ENCODE measurements at places on chromosomes 13 and 19.
A peak's percentile ranks its signal among the peaks of the same experiment; 100 is the strongest.

DNA sequence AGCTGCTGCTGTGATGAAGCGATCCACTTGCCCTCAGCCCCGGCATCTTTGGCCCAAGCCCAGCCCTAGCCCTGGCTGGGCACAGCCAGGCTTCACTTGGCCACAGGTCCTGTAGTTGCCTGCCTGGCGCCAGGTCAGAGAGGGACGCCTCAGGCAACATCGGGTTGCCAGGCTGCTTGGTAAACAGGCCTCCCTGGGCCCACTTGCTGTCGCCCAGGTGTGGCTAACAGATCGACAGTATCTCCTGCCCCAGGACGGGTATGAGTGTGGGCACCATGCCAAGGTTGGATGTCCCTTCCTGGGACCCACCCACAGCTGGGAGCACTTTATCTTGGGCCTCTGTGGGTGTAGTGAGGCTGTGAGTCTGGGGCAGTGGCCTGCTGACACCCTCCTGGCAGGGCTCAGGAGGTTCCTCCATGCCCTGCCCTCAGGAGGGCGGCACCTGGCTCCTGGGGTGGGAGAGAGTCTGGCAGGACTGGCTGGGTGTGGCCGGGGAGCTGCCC lies 27.8 kb downstream of the CARM1 start:
- peak; percentile 71 for DNase-seq

DNA sequence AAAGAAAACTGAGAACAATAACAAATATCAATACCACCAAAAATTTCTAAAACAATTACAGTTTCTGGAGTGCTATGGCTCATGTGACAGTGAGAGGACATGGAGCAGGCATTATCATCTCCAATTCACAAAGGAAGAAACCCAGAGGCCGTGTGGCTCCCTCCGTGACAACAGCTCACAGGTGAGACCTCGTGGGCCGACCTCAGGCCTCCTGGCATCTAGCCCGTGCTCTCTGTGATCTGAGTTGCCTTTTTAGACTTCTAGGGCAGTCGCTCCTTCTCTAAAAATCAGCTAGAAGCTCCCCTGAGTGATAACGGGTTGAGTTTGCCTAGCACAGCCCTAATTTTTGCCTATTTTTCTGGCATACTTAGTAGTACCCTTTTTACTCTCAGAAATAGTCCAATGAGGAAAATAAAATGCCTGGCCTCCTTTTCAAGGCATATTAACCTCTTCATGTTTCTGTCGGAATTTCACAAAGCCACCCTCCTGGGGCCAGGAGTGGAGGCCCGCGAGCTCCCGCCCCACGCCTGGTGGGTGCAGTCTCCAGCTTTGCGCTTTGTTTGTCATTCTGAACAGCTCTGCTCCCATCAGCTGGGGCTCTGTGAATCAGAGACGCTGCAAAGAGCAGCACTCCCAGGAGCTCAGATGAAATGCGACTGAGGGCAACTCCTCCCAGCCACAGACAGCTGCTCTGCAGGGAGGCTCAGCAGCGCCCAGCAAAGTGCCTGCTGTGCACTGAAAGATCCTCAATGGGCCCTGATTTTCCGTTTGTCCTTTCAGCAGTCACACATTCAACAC lies 292.5 kb downstream of the UQCRFS1 start:
- DNase-seq: no peak

GRCh38 chr13:48316826-48317510 lies 13.4 kb downstream of the RB1 start:
- no peak for DNase-seq

DNA sequence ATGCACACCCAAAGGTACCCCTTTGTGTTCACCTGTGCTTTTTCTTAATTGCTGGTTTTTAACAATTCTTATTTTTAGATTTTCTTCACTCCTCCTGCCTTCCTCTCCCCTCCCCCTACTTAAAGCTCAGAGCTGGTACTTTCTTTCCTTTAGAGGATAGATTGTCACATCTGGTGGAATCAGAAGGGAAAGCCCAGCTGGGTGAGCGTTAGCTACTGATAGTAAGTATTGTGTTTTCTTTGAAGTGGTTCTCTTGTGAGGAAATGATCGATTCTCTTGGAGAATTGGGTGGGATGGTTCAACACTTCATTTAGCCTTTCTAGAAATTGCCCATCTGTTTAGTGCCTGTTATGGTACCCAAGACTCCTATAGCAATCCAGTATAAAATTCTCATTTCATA lies 84.8 kb downstream of the FLT1 start:
- no peak for DNase-seq

GRCh38 chr19:46863818-46864629 lies 3.2 kb downstream of the ARHGAP35 start:
- peak; percentile 30 for DNase-seq

DNA sequence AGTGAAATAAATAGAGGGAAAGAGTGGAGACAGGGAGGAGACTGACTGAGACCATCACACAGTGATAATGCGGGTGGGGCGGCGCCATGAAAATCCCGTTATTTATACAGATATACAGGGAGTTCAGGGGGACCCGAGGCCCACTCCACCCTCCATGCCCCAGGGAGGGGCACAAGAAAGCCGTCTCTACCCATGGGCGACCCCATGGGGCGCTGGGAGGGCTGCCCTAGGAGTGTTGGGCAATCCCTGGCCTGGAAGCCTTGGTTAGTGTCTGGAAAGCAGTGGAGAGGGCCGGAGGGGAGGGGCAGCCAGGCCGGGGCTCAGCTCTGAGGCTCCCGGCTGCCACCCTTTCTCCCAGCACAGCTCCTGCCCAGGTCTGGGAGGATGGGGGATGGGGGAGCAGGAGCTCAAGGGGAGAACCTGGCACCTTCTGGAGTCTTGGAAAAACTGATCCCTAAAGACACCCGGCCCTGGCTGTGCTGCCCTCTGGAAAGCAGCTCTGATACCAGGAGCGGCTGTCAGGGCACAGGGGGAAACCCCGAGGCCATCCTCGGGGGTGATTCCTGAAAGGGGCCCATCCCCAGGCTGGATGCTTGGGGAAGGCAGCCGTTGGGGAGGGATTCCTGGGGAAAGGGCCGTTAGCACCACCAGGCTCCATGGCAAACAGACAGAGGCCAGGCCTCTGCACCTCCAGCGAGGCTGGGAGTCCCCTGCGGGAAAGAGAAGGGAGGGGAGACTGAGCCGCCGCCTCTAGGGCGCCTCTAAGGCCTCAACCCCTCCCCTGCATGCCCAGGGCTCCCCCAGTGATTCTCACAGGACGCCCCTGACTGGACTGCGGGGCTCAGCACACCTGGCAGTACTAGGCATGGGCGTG lies 3.0 kb upstream of the PRKD2 start:
- no peak for DNase-seq

DNA sequence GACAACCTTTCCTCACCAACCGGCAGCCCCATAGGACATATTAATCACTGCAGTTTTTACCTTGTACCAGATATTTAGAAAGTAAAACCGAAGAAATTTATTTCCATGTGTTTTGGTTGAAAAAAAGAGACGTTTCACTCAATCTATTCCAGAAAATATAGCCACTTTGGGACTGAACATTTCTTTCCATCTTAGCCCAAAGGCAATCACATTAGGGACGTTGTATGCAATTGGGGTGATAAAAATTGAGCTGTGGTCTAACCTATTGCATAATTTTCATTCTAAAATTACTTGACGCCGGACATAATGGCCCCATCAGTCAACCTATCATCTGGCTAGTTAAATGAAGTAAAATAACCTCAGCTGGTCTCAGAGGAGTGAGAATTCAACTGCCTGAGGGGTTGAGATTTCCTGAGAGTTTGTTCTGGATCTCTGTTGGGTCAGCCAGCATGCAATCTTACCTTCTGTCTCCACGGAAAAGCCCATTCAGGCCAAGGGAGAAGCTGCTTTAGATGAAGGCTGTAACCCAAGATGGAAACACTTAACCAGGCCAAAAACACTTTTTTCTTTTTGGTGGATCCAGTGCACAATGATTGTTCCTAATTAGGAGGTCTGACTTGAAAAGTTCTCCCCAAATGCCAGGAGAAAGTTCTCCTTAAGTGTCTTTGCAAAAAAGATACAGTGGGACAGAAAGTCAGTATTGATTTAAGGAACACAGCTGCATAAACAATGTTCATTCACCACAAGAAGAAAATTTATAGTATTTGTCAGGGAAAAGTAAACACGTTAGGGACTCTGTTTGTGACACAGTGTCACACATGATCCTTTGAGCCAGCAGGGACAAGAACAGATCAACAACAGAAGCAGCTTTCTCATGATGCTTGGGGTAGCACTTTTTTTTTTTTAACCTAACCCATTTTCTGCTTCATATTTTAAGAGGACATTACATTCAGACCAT lies 34.1 kb downstream of the DLEU7 start:
- peak; percentile 54 for DNase-seq

- DNase-seq: no peak
Observed at GRCh38 chr13:27104606-27105005, 67.0 kb downstream of the USP12 start.

DNA sequence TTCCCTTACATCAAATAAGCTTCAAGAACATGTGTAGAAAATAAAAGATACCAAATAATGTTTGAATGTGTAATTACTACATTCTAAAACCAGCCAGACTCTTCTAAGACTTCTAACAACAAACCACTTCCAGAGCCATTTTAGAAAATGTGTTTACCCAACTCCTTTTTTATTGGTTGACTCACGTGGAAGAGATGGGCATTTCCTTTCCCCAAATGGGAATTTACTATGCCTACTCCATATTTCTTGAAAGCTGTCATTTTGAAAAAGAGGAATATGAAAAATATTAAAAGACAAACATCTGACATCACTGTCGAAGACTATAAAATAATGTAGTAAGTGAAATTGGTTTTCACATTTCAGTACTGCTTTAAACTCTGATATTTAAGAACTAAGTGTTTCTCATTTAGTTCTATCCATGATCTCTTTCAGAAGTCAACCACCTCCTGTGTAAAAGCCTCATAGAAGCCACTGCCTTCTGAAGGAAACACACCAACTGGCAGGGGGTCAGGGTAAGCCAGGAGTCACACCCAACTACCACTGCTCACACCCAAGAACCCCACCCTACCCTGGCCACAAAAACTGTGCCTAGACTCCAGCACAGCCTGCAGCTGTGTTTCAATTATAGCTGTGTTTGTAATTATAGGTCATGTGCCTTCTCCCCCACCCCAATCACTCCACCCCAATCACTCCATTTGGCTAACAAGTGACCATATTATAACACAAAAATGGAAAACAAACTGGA lies 86.8 kb downstream of the UBL3 start:
- no peak for DNase-seq

DNA sequence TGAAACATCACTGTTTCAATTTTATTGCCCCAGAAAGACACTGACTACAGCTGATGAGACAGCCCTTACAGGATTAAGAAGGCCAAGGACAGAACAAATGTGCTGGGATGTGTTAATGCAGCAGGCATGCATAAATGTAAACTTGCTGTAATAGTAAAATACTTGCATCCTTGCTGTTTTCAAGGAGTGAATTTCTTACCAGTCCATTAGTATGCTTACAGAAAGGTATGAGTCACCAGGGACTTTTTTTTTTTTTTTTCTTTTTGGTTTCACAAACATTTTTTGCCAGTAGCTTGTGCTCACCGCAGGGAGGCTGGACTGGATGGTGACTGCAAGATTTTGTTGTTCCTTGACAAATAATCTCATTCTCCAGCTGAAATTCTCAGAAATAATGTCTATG lies 55.1 kb downstream of the GPR180 start:
- DNase-seq: no peak

- DNase-seq: no peak
Observed at GRCh38 chr13:47480951-47481350, 520.1 kb downstream of the SUCLA2 start.

DNA sequence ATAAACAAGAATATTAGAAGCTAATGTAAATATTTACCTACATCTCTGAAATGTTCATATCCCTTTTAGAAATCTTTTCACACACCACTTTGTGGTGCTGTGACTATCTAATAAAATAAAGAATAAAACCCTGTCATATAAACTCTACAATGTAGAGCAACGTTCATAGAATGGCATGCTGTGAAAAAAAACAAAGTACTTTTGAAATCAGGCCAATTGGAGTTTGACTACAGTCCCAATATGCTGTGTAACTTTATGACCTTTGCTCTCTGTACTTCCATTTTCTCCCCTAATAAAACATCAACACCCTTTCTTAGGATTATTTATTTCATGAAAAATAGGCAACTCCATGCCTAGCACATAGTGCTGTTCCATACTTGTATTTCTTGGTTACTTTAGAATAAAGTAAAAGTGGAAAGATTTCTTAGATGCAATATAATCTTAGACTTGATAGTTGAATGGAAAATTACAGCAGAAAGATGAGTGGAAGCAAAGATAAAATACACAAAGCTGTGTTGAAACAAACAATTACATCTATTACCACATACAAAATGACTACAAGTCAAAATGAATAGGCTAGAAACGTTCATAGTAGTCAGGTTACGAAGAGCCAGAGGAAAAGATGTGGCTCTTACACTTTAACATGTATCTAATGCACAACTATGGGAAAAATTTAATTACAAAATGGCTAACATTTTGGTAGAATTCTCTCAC lies 613.2 kb upstream of the SLITRK5 start:
- DNase-seq: no peak

DNA sequence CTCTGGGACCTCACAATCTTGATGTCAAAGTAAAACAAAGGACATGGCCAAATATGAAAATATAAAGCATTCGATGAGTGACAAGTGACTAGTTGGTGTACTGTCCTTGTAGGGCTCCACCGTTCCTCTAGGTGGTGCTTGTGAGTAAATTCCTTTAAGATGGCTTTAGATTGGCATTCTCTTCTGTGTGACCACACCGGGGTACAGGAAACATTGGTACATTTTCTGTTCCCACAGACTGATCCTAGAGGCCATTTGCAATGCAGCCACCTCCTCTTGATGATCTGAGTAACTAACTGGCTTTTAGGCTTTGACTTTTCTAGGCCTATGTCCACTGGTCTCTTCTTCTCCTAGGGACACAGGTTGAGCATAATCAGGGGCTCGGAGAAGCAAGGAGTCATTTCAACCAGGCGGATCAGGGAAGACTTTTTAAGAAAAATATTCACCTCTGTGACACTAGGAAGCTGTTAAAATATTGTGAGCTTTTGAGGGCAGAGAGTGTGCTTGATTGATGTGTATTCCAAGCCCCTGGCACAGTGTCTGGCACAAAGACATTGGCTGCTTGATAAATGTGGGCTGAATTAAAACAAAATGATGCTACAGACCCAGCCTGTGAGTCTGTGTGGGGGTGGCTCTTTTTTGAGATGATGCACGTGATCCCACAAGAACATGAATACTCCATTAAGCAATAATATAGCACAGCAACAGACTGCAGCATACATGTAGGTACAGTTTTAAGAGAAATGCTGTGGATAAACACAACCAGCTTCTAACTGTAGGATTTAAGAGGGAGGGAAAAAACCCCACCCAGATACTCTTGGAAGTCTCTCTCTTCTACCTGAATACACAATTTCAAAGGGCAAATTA lies 21.0 kb downstream of the EPSTI1 start:
- DNase-seq: peak; percentile 51

GRCh38 chr13:112934078-112934477 lies 34.9 kb upstream of the MCF2L start:
- no peak for DNase-seq

Data from NCI-H1417 (cell line).